NCI-H1417 treated with DMSO at 0.1 percent for 48 hours (cell line): ENCODE measurements at places on chromosomes 4 and X.

DNA sequence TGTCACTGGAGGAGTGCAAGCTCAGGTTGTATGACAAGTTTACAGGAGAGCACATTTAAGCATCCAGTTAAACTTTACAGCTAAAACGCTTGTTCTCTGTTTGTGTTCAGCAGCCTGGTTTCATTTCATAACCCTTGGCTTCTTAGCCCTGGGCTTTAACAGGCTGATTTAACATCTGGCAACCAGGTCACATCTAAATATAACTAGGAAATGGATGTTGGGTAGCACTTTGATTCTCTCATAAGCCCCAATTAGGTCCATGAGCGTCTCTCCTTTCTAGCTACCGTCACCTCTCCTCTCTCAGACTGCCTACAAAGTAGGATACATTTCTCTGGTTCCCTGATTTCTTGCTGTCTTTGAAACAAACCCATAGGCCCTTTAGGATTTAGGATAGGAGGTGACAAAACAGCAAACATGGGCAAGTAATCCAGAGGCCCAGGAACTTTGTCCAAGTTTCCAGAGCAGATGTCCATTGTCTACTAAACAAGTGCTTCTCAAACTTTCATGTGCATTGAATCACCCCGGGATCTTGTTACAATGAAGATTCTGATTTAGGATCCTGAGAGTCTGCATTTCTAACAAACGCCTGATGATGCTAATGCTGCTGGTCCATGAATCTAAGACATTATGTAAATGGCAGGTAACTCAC is 22.5 kb downstream of the OTUD6A start:
- DNase-seq, result no peak

GRCh38 chr4:7254736-7255487 is 62.6 kb downstream of the SORCS2 start:
- DNase-seq, result no peak

- DNase-seq, result no peak
These were observed 173.9 kb upstream of the CENPE start for GRCh38 chr4:103372002-103372558.

DNA sequence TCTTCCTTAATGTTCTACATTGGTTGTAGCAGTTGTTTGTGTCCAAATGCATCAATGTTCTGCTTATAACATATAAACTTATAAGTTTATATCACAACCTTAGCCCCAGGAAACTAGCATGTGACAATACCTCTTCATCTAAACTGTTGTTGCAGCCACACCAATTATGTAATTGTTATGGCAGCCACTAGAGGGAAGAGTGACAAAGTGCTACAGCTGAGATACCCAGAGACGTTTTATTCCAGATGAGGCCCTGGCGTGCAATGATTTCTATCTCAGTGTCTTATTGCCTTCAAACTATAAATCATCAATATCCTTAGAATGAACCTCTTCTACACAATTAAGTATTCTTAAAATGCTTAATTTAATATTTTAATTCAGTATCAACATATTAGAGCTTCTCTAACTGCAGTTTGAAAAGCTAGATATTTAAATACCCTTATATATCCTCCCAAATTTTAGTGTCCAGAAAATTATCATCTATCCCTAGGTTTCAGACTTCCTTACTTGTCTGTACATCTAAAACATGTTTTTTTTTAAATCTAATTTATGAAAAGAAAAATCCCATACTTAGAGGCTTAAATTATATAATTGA is 171.6 kb downstream of the PCDH10 start:
- peak; percentile 9 for DNase-seq

- no peak for DNase-seq
These were observed 131.5 kb downstream of the JADE1 start for GRCh38 chr4:128940971-128941370.

- no peak for DNase-seq
These were observed at the start of gene NAA11 for GRCh38 chr4:79325864-79326328. Gene NAA11, minus strand, starts transcription at chr4:79326061. Its CDS starts 184 bp downstream, at chr4:79325877.

- DNase-seq, result no peak
These were observed 24.2 kb upstream of the RASL11B start for GRCh38 chr4:52837716-52838558.

GRCh38 chr4:38188631-38189101 is 228.5 kb downstream of the PTTG2 start:
- DNase-seq, result no peak

GRCh38 chr4:186472948-186473347 is 82.4 kb downstream of the MTNR1A start:
- no peak for DNase-seq

DNA sequence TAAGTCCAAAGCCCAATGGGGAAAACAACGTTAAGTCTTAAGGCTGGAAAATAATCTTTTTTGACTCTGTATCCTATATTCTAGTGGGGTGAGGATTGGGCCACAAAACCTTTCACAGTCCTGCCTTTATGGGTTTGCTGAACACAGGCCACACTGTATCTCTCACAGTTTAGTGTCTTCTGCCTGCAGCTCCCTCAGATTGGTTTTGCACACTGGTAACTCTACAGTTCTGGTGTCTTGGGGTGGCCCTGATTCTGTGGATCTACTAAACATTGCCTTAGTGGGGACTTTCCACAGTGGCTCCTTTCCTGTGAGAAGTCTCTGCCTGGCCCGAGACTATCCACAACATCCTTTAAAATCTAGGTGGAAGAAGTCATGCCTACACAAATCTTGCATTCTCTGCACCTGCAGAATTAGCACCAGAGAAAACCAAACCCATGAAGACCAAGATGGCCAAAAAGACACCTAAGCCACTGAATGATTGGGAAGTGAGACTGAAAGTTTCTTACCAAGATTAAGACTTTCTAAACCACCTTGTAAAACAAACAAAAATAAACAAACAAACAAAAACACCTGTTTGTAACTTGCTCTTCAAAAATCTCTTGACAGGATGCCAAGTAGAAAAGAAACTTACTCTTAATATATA is 150.4 kb upstream of the PCDH10 start:
- DNase-seq, result no peak

DNA sequence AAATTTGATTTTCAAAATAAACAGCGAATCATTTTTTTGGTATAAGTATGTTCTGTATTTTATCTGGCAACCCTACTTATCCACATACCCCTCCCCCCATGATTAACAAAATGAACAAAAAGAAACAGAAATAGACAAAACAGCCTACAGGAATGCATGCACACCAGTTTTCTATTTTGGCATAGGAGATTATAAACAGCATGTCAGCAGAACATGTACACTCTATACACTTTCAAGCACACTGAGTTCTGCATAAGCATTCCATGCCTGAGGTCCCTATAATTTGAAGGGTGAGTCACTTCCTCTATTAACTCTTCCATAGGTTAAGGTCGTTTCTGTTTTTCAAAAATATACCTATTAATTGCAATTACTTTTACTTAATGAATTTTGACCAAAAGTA is 28.0 kb upstream of the ZNF280C start:
- no peak for DNase-seq

- no peak for DNase-seq
These were observed 164.4 kb downstream of the QDPR start for GRCh38 chr4:17347445-17347844.

GRCh38 chr4:123380728-123381716 is 15.6 kb upstream of the SPRY1 start:
- no peak for DNase-seq

DNA sequence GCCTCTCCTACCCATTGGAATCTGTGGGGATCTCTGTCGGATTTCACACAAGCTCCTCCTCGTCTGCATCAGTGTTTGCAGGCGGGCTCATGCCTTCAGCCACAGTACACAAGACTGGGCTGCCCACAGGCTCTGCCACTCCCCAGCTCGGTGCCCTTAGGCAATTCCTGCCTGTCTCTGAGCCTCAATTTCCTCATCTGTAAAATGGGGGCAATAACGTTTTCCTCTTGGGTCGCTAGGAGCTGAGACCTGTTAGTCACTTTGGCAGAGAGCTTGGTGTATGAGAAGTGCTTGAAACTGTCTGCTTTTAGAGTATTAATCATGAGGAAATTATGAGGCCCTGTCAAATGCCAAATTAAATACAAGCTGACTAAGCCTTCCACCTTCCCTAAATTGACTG is 27.6 kb upstream of the MSX1 start:
- DNase-seq, result no peak

DNA sequence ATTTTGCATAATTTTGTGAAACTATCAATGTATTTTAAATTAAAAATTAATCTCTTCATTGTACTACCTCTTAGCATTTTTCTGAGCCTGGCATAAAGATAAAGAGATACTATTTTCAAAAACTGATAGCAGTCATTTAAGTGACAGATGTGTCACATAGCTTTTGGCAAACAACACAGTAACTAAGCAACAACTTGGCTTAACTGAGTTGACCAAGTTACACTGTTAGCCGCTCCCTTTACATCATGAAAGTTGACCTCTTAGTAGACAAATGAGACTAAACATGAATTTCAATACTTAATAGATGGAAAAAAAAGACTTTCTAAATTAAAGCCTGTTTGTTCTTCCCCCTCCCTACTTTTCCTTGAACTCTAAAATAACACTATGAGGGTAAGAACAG is 62.0 kb downstream of the ATP8A1 start:
- no peak for DNase-seq

DNA sequence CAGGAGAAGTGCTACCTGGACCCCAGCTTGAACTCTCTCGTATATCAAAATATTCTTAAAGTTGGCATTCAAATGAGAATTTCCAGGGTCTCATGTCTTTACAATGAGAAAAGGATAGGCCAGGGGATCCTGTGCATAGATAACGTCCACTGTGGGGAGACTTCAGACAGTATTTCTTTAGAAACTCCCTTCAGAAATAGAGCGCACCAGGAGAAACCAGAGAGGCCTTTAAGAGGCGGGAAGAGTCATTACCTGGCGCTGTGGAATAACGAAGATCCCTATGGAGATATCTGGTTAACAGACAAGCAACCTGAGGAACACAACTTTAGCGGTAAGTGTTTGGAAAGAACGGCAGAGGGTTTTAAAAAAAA is 600 bp downstream of the RADX start:
- no peak for DNase-seq

GRCh38 chr4:152976212-152976761 is 40.2 kb downstream of the FHDC1 start:
- DNase-seq, result no peak

DNA sequence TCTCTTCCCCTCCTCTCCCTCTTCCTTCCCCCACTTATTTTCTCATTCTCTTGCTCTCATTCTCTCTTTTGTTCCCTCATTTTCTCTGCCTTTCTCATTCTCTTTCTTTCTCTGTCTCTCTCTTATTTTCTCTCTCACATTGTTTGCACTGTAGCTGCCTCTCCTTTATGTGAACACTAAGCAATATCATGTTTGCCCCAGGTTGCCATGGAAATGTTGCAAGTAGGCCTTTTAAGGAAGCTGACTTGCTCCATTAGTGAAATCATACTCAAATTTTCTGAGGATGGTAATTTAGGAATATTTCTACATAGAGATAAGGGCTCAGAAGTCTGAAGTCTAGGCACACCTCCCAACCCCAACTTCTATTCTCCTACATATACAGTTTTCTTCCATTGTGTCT is 130.1 kb downstream of the EDA start:
- no peak for DNase-seq

- no peak for DNase-seq
These were observed 27.4 kb upstream of the AFAP1 start for GRCh38 chr4:7967063-7967440.

DNA sequence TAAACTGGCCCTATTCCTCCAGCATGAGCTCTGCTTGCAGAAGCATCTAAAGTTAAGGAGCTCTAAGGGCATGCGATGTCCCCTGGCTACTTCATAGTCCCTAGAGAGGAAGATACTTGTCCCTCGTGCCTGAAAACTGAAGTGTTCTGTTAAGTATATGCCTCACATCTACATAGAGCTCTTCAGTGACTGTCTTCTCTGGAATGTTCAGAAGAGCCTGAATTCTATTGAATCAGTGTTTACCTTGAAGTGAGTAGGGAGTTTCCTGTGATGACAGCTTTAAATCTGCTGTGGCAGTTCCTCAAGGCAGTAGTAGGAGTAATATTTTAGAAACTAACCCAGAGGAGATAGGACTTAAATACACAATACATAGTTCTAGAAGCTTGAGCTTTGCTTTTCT is 111.2 kb downstream of the ZNF518B start:
- no peak for DNase-seq

DNA sequence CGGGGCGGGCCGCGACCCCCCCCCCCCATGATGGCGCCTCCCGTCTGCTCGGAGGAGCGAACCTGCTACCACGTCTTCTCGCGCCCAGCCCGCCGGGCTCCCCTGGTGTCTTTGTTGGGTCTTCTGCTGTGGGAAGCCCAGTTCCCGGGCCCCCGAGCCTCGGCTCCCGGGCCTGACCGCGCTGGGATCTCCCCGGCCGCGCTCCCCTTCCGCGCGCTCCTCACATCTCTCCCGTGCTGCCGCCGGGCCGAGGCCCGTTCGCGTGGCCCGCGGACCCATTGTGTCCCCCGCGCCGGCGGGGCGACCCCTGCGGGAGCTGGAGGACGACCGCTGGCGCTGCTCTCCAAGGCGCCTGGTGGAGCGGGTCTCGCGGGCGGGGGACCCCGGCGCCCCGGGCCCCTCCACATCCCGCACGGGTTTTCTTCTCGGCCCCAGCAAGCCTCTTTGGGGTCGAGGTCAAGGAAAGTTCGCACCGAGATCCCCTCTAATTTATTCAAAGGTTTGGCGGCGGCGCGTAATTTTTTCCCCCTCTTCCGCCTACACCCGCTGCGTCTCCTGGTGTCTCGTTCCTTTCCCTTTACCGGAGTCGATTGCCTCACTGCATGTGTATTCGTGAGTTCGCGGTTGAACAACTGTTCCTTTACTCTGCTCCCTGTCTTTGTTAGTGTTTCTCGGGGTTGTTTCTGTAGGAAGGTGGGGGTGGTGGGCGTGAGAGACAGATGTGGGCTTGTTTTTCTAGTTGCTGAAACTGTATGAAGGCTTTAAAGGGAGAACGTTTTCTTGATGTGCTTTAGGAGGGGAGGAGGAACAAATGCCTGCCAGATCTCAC is 770 bp downstream of the SMAD1 start:
- DNase-seq, result no peak

GRCh38 chr4:114879916-114880669 is 233.3 kb downstream of the NDST4 start:
- DNase-seq, result peak; percentile 69

- DNase-seq, result no peak
These were observed 5.8 kb upstream of the NRK start for GRCh38 chrX:105816517-105816916.
